ENCODE measurements at places on chromosomes 6 and 20.

GRCh38 chr6:40395698-40396076 is 191.5 kb downstream of the LRFN2 start:
- no peak for DNase-seq

DNA sequence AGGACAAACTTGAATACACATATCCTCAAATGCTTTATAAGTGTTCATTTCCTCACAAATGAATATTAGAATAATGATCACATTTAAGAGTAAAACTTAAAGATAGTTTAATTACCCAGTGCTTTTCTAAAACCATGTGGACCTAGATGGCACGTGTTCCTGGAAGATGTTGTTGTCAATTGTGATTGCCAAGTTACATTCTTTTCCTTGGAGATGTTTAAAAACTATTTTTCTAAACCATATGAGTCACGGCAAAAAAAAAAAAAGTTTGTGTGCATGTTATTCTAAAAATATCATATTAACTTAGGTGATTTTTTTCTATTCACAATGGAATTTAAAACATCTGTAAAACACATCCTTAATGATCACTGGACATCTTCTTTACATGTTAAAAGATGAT is 51.1 kb downstream of the RCAN2 start:
- DNase-seq: no peak

DNA sequence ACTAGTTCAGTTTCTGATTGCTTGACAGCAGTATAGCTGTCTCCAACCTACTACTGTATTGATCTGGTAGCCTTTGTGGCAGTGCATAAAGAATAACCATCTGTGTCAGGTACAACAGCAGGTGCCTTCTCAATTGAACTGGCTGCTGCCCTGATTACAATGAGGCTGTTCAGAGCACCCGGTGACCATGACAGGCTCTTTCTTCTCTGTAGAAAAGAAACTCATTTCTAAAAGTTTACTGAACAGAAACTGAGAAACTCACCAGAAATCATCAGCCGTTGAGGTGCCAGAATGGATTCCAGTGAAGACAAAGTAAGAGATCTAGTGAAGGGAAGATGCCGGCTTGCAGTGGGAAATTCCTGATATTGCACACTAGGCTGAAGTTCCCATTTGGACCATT is 954.4 kb downstream of the PHF3 start:
- DNase-seq: no peak

GRCh38 chr20:46133886-46134654 is 16.0 kb downstream of the CD40 start:
- DNase-seq: no peak

- no peak for DNase-seq
Measured at GRCh38 chr6:137623293-137623692, 129.1 kb upstream of the OLIG3 start.

GRCh38 chr6:157137501-157137900 is 185.8 kb downstream of the TMEM242 start:
- no peak for DNase-seq

- DNase-seq: no peak
Measured at GRCh38 chr20:58054780-58055373, 173.6 kb downstream of the ANKRD60 start.

- no peak for DNase-seq
Measured at GRCh38 chr6:92906385-92906784, 513.0 kb downstream of the EPHA7 start.

- no peak for DNase-seq
Measured at GRCh38 chr6:68476611-68477010, 158.5 kb upstream of the ADGRB3 start.

Measured in BE2C (cell line).